Activated gamma-delta T cell treated with anti-CD3 and anti-CD28 coated beads, Interleukin-2, amount 50 U/mL, for 16 hours (primary cell): ENCODE measurements at places on chromosomes 1 and 21.

DNA sequence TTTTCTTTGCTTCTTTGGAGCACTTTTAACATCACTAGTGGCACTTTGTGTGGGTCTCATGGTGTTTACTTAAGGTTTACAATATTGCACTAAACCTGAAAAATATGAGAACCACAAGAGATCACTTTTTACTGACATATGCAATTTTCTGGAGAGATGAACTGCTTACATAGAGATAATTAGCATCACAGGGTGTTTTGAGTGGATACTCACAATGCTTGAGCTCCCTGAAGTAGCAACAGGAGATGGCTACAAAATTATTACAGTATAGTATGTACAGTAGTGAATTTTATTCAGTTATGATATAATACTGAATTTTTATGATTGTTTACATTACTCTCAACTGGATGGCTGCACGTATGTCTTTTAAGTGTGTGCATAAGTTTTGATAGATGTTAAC lies 22.6 kb downstream of the RPRD2 start:
- DNase-seq: no peak

GRCh38 chr1:179824265-179824664 lies 53.3 kb downstream of the TOR1AIP2 start:
- no peak for DNase-seq

DNA sequence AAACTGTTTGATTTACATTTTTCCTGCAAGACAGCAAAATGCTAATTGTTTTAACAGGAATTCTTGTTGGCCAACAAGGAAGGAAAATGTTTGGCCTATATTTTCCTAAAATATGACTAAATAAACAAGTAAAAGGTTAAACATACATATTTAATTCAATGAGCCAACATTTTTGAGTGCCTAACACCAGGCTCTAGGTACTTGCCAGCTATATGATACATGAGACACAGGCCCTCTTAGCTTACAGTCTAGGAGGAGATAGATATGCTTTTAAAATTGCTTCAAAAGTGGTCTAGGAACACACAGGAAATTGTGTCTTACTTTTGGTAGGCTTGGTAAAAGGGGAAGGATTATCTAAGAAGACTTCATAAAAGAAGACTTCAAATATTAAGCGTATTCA lies 50.9 kb downstream of the PIGK start:
- DNase-seq: no peak

GRCh38 chr1:89262643-89263042 lies 10.0 kb downstream of the GBP5 start:
- no peak for DNase-seq

GRCh38 chr1:149916193-149916897 lies 1.3 kb downstream of the SV2A start:
- no peak for DNase-seq

GRCh38 chr1:195714248-195714647 lies 894.0 kb downstream of the KCNT2 start:
- no peak for DNase-seq

- DNase-seq: no peak
Measured at GRCh38 chr1:243549108-243549507, 293.3 kb downstream of the SDCCAG8 start.

DNA sequence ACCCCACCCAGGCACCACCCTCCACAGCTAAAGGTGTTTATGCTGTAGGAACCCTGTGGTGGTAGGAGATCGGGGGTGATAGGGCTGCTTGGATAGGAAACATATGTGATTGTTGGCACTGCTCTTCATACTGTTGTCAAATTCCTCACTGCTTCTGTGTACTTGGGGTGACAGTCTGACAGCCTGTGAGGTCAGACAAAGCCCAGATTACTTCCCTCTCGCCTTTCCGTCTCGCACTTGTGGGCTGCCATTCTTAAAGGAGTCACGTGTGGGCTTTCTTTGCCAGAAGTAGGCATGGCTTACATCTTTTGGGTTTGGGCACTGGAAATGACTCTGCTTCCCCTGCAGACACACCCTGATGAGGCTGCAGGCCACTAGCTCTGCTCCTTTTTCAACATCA lies 363.8 kb downstream of the DISC1 start:
- no peak for DNase-seq

GRCh38 chr21:24955275-24955961 lies 651.9 kb downstream of the MRPL39 start:
- DNase-seq: no peak

GRCh38 chr1:230548357-230548756 lies 93.9 kb upstream of the COG2 start:
- no peak for DNase-seq

- no peak for DNase-seq
Measured at GRCh38 chr1:18948913-18949685, 7.4 kb downstream of the IFFO2 start.
